ENCODE measurements at places on chromosomes 4 and X. TPM values are rescaled to one million over a fixed set of nuclear protein-coding genes. Genes with fewer than 3 reads are reported as not detected.

GRCh38 chrX:57070185-57070984 is 51.0 kb downstream of the SPIN2B start:
- no peaks in the 10 kb centered on the region for H3K36me3 ChIP-seq
- no peaks in the 10 kb centered on the region for H3K4me1 ChIP-seq
- H3K27me3 ChIP-seq: peaks cover 5% of the 10 kb centered on the region
- no peak overlapping the region for H3K4me3 ChIP-seq
- no peak overlapping the region for H3K27ac ChIP-seq
- peak; percentile 1 for DNase-seq

GRCh38 chr4:924107-925096 is 7.7 kb downstream of the GAK start:
- no peak overlapping the region for H3K27ac ChIP-seq
- H3K4me1 ChIP-seq: no peaks in the 10 kb centered on the region
- no peak for DNase-seq
- H3K4me3 ChIP-seq: no peak overlapping the region

- no peak overlapping the region for H3K4me3 ChIP-seq
- no peaks in the 10 kb centered on the region for H3K27me3 ChIP-seq
- no peaks in the 10 kb centered on the region for H3K4me1 ChIP-seq
- no peak overlapping the region for H3K27ac ChIP-seq
- H3K36me3 ChIP-seq: no peaks in the 10 kb centered on the region
Observed at GRCh38 chr4:138890891-138891570, 124.5 kb upstream of the NOCT start.

CBLL2 gene
- not detected for total RNA-seq

SUPT20HL2 gene
- not detected for total RNA-seq

DNA sequence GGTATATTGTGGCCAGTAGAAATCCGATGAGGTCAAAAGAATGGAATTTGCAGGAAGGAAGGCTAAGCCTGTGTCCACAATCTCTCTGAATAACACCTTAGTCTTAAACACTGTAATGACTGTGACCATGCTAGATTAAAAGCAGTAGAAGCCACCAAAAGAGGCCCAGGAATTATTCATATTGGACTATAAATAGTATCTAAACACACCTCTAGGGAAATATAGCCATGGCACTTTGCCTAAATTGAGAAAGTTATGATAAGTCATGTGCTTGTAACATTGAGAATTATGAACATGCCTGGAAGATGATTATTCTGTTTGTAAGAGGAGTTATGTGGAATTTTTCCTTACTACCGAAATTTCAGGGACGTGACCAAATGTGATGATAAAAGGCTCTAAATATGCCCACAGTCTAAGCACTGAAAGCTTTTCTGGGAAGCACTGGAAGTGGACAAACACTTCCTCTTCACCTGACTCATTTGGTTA is 298.5 kb downstream of the KCTD8 start:
- H3K36me3 ChIP-seq: no peaks in the 10 kb centered on the region
- no peak for DNase-seq
- H3K4me3 ChIP-seq: no peak overlapping the region
- no peak overlapping the region for H3K27ac ChIP-seq
- H3K4me1 ChIP-seq: no peaks in the 10 kb centered on the region
- H3K27me3 ChIP-seq: no peaks in the 10 kb centered on the region

GRCh38 chr4:1241466-1241935 is 7.4 kb downstream of the CTBP1 start:
- H3K27ac ChIP-seq: no peak overlapping the region
- peaks cover 21% of the 10 kb centered on the region for H3K36me3 ChIP-seq
- no peaks in the 10 kb centered on the region for H3K27me3 ChIP-seq
- H3K4me3 ChIP-seq: no peak overlapping the region
- peaks cover 9% of the 10 kb centered on the region for H3K4me1 ChIP-seq
- DNase-seq: no peak
